Lung microvascular endothelial cell (primary cell): ENCODE measurements at places on chromosomes 3 and 15. TPM values are rescaled to one million over a fixed set of nuclear protein-coding genes. Genes with fewer than 3 reads are reported as not detected.

GRCh38 chr3:35744419-35744818, 105.1 kb downstream of the ARPP21 start:
- no peak for DNase-seq

DNA sequence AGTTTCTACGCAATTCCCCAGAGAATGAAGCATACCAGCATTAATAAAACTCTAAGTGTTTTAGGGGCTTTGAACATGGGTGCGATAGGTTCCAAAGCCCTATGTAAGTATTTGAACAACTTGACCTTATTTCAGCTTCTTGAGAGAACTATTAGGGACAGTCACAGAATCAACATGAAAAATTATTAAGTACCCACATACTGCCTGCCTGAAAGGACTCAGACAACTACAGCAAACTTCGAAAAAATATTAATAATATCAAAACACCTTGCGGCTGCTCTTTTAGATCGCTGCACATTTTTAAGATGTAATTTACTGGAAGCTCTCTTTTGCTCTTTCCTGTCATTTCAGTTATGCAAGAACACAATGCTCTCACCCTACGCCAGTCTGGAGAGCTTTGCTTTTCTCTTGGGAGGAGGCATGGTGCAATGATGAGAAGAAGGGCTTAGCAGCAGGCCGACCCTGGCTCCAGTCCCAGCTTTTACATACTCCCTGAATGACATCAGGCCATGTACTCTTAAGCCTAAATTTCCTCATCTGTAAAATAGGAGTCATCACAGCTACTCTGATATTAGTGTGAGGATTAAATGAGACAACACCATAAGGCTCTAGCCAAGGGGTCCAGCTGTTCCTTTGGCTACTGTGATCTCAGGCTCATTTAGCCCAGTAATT, 640.7 kb downstream of the FHIT start:
- no peak for DNase-seq

DNA sequence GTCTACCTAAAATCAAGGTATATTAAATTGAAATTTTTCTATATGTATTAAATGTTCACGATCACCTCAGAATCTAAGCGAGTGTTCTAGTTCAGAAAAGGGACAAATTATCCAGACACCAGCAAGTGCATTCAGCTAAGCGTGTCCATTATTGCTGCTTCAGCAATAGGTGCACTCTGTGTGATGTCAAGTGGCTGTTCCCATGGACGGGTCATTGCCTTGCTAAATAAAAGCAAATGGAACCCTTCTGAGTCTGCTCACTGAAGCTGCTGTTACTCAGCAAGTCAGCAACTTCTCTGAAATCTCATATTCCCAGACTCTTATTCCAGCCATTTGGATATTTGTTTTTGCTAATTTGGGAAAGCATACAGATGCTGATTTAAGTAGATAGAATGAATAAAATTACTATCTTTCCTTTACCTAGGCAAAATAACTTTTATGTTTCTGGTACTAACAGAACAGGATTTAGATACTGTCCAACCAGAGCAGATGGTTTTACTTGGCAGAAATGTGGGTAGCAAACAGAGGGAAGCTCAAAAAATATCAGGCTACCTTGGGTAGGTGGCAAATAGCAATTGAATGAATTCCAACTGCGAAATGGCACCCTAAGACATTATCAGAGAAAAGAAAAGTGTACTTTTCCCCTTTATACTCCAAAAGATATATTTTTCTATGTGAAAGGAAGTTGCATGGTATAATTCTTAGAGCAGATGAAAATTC, 407.0 kb downstream of the GAP43 start:
- no peak for DNase-seq

The COLQ gene
- total RNA-seq: 0.40 and 0.44 TPM in 2 replicates

DNA sequence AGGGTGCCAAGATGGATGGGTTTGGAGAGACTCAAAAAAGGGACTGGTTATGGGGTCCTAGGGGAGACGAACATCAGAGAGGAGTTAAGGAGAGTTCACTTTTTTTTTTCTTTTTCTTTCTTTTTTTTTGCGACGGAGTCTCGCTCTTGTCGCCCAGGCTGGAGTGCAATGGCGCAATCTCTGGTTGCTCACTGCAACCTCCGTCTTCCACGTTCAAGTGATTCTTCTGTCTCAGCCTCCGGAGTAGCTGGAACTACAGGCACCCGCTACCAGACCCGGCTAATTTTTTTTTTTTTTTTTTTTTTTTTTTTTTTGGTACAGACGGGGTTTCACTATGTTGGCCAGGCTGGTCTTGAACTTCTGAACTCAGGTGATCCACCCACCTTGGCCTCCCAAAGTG, 1.2 kb downstream of the SPINT1 start:
- no peak for DNase-seq

The CNTN4 gene
- total RNA-seq: not detected in 2 replicates

- no peak for DNase-seq
Measured at GRCh38 chr15:31468911-31469785, 142.5 kb downstream of the KLF13 start.

- peak; percentile 84 for DNase-seq
Measured at GRCh38 chr3:71168121-71168721, 415.3 kb downstream of the FOXP1 start.

DNA sequence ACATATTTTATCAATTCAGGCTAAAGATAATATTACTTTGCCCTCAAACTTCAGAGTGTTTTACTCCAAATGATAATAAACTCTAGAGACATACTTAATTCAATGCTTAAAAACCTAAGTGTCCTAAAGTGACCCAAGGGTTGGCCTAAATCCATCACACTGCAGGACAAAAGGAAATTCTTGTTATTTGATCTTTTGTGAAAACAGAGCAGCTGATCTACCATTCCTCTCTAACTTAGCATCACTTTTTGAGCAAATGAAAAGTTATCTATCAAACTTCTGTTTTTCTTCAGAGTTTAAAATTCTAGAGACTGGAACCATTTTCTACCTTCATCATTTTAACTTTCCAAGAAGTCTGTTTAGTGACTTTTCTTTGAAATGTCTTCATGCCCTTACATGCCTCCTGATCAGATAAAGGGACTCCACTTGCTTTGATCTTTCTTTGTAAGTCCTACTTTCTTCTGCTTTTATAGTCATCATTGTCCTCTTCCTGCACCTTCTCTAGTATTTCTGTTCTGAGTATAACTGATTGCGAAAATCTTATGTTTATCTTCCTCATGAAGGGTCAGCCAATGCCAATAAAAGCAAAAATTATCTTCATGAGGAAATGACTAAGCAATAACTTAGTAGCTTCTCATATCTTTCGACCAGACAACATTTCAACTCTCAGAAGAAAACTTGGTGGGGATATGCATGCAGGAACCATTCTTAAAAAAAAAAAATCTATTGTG, 378.7 kb upstream of the TGFBR2 start:
- DNase-seq: peak; percentile 49

The MYD88 gene
- 13.1 and 13.9 TPM in 2 replicates for total RNA-seq

DNA sequence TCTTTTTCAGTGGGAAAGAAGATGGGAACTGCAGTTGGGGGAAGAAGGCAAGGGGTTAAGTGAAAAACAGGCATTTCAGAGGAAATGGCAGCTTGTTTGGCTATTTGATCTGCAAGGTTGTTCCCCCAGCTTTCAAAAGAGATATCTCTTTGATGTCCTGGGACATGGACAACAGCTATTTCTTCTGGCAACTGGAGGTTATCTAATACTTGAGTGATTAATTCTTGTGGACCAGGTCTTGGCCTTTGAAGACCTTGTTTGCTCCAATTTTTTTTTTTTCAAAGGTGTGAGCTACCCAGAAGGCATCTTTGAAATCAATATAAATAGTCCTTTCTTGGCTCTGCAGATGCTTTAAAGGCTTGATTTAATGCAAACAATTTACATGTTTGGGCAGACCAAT, 51.5 kb downstream of the KATNBL1 start:
- no peak for DNase-seq

The GAP43 gene
- total RNA-seq: not detected in 2 replicates

DNA sequence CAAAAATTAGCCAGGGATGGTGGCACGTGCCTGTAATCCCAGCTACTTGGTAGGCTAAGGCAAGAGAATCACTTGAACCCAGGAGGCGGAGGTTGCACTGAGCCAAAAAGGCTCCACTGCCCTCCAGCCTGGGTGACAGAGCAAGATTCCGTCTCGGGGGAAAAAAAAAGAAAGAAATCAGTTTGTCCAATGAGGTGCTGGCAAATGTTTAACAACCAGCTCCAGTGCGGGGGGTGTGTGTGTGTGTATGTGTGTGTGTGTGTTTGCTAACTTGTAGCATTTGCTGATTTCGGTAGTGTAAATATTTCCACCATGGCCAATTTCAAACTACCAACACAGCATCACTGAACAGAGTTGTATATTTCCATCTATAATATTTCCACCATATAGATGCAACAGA, 23.8 kb upstream of the IDH2 start:
- no peak for DNase-seq

GRCh38 chr3:53457068-53457467, 37.3 kb upstream of the CACNA1D start:
- DNase-seq: no peak

DNA sequence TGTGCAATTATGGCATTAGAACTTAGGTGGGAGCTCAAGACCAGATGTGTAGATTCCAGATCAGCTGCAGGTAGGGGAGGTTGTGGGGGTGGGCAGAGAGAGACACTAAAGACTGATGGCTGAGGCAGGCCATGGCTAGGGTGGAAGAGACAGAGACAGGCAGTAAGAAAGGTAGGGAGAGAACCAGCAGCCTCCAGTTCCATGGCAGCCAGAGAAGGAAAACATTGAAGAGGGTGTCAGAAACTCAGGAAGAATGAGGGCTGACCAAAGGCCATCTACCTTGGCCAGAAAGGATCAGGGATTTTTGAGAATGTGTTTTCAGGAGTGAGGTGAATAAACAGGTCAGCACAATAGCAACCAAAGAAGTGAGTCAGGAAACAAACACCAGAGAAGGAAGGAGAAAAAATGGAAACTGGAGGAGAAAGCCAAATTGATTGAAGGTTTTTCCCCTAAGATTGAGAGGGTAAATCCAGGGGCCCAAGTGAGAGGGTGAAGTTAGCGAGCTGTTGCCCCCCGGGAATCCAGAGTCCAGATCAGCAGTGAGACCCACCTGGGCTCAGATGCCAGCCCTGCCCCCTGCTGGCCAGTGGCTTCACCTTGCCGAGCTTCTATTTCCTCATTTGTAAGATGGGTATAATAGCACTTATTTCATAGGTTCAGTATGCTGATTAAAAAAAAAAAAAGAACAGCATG, 41.0 kb downstream of the ABHD2 start:
- DNase-seq: peak; percentile 39

The C3orf20 gene
- under 0.01 TPM in 1 of 2 replicates, not detected in the other for total RNA-seq

- DNase-seq: peak; percentile 51
Measured at GRCh38 chr15:31405200-31405920, 78.7 kb downstream of the KLF13 start.

DNA sequence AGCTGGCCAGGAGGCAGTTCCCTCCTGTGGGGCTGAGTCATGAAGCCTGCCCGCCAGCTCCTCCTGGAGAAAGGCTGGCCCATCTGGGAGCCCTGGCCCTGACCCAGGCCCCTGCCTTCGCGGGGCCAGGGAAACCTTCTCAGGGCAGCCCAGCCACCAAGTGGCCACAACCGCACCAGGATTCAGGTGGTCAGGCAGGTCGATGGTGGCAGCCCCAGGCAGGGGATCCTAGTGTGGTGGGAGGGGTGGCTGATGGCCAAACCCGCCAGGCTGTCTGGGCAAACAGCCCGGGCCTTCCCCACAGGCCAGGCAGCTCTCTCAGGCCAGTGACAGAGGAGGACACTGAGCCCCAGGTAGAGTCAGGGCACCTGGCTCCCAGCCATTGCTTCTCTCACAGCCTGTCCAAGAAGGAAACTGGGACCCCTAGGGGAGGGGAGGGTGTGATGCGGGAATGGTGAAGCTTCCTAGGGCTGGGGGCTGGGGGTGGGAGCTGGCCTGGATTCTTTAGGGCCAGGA, 1.2 kb downstream of the TWF2 start:
- peak; percentile 68 for DNase-seq

- DNase-seq: no peak
Measured at GRCh38 chr15:91216000-91216399, 115.9 kb downstream of the SV2B start.

DNA sequence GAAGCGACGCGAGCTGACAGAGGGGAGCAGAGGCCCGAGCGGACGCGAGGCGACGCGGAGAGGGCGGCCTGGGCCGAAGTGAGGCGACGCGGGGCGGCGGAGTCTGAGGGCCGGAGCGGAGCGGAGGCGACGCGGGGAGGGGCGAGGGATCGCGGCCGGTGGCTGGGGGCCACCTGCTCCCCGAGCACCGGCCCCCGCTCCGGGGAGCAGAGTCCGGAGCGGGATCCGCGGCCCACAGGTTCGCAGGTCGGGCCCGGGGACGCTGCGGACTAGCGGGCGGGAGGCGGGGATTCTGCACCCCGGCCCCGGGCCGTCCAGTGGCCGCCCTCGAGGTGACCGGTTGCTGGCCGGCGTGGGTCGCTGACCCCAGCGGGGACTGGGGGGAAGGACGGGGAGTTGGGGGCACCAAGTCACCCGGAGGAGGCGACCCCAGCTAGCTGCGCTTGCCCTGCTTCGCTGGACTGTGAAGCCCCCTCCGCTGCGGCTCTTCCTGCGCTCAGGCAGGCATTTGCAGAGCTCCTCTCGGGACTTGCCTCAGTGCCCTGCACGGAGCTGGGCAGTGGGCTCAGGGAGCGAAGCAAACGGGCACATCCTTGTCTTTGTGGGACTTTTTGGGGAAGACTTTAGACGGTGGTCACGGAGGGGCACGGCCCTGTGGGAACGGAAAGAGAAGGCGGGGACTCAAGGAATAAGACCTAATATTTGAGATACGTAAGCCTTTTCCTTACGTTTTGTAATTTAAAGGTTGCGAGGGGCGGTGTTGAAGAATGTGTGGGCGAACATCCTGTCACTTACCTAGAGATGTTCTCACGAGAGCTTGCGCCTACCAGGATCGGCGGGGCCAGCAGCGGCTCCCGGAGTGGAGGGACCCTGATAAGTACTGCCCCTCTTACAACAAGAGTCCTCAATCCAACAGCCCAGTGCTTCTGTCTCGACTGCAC, 566 bp downstream of the HMCES start:
- peak; percentile 65 for DNase-seq

The MNS1 gene
- total RNA-seq: 0.20 and 0.22 TPM in 2 replicates

GRCh38 chr3:183554377-183554776, 1.1 kb downstream of the KLHL6 start:
- no peak for DNase-seq

GRCh38 chr3:182527745-182528144, 265.6 kb upstream of the ATP11B start:
- DNase-seq: peak; percentile 9
